ENCODE measurements at places on chromosomes 1 and 21.

DNA sequence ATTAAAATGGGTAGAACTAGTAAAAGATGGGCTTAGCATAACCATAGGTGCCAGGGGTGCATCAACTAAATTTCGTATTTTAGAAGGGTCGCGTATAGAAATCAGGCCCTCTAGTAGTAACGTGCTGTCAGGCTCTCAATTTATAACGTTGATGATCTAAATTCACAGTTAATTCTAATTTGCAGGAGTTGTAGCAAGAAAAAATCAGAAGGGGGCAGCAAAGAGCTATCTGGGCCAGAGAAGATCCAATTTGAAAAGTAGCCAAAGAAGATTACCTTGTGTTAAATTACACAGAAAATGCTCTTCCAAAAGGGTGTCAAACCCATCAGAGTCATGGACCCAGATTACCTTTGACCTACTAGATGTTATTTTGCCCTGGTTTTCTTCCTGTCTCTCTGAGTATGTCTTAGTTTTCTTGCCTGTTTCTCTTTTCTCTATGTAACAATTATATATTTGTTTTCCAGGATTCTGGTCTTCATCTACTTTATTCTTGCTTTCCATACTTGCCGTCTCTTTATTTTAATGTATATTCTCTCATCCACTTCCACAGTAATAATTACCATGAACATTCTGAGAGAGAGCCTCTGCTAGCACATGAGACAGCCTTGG, 1030.9 kb downstream of the AMY1C start:
- DNase-seq, result no peak

DNA sequence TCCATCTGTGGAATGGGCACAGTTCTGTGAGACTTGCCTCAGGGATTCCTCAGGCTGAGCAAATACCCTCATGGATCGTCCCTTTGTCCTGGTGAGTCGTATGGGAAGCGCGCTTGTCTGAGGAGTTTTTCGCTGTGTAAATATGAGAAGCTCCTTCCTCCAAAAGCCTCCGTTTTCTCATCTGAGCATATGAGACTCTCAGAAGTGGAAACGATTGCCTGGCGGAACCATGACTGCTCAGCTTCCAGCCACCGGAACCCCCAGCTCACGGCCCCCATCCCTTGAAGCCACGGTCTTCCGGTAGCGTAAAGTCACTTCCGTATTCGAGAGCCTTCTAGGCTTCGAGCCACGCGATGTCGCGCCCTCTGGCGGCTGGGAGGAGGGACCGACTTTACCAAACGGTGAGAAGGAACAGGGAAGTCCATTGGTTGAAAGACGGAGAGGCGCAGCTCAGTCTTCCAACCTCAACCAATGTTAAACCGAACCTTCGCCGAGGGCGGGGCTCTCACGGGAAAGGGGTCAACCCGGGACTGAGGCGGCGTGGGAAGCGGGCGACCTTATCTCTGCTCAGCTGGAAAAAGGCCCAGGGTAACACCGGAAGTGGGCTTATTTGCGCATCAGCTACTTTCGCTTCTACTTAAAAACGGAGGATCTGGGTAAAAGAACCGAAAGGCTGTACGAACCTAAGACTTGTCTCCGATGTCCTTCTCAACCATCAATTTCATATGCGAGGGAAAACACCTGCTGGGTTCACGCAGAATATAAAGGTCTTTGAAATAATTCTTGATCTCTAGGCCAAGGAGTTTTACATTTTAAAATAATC, 46.3 kb downstream of the AZIN2 start:
- DNase-seq, result peak; percentile 98

DNA sequence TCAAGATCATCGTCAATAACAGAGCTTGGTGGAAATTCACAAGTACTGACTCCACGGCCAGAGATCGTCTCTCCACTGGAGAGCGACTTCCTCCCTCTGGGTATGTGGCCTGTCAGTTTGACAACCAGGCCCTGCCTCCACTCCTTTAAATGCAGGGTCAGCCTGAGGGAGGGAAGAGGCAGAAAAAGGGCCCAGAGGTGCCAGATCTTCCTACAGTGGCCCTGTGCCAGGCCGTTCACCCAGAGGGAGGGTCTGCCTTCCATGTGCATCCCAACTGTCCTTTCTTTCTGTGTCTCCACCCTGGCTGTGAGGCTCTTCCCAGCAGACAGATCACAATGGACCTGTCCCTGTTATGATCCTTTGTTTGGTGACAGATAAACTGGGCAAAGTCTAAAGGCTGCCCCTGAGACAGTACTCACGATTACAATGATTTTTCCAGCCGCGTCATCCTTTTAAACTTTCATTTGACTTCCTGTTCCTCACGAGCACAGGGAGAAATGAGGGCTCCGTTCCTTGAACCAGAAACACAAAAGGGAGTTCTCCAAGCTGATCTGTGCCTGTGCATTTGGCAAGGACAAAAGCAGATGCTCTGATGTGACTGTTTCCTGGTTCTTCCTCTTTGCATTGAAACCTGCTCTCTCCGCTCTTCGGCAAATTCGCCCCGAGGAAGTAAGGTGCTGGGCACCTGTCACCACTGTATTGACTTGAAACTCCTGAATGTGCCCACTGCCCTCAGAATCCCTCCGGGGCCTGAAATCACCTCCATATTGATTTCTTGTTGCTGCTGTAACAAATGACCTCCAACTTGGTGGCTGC, 126.7 kb downstream of the PGBD5 start:
- no peak for DNase-seq

DNA sequence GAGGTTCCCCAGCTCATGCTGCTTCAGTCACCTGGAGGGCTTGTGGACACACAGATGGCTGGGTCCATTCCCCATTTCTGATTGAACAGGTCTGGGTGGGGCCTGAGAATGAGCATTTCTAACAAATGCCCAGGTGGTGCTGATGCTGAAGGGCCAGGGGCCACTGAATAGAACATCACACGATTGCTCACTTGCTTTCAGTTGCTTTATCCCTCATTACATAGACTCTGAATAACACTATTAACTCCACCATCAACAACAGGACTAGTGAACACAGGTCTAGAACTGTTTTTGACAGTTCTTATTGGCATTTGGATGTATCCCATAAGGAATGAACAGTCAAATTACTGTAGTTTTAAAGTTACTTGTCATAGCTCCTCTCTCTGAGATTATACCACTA, 12.1 kb downstream of the TRAPPC10 start:
- DNase-seq, result peak; percentile 44

DNA sequence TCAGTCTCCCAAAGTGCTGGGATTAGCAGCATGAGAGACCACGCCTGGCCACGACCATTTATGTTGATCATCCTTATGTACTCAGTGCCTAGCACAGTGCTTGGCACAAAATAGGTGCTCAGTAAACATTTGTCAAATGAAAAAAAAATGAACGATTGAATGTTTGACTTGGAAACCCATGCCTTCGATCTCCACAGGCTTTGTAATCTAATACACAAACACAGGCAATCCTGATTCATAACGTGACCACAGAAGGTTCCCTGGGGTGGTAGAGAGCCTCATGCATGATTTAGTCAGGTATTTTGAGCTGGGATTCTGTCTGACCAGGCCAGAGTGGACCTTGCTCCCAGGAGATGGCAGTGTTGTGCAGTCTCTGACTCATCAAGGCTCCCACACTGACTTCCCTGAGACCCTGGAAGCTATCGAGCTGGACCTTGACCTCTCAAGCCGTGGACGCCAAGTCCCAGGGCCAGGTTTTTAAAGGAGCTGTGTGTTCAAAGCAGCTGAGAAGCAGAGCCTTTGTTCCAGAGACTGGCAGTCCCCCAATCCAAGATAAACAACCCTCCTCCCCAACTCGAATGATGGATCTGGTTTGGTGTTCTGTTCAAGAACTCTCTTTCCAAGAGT, 81.1 kb downstream of the PGM1 start:
- no peak for DNase-seq

- no peak for DNase-seq
These were observed 40.5 kb upstream of the RBBP5 start for GRCh38 chr1:205162301-205162700.

GRCh38 chr1:204545202-204545601, 29.0 kb downstream of the MDM4 start:
- DNase-seq, result no peak

DNA sequence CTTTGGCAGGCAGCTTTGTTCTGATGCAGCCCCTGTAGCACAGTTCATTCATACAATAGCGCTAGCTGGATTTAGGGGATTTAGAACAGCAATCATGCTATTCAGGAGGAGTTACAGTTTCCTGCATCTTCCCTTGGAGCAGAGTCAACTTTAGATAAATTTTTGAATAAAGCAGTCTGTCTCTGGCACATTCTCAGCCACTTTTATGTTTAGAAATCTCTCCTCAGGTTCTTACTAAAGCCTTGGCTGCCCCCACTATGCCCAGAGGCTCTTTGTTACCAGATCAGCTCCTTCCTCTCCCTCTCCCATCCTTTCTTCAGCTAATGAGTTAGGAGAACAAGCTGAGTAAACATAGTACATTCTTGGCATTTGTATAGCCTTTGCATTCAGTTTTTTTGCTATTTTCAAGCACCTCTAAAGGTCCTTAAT, 17.0 kb upstream of the PIGC start:
- no peak for DNase-seq

DNA sequence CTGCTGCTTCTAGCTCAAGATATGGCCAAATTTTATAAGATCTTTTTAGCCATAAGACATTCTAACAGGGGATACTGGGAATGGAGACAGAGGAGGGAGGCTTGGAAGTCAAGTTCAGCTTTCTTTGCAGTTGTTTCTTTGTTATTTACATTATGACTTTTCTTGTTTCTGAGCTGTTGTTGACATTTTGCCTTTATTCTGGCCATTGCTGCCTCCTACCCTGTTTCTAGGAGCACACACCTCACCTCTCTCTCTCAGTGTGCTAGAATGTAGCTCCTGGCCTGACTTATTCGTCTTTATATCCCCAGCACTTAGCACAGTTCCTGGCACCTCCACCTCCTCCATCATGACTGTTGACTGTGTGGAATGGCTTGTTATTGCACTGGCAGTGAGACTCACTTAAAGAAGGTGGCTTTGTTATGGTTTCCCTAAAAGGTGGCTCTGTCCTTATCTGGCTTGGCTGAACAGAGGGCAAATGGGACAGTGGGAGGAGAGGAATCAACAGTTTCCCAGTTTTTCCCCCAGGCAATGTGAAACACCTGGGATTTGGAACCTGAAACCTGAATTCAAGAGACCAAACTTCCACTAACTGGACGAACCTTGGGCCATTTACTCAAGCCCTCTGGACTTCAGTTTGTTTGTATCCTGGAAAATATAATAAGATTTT, 76.1 kb upstream of the PPP2R5A start:
- DNase-seq, result no peak

- DNase-seq, result no peak
These were observed 7.8 kb upstream of the BCL10 start for GRCh38 chr1:85284202-85284601.

- no peak for DNase-seq
These were observed 732.4 kb downstream of the MATN1 start for GRCh38 chr1:29991025-29991424.

GRCh38 chr1:24486331-24487065, 16.1 kb upstream of the RCAN3 start:
- no peak for DNase-seq

DNA sequence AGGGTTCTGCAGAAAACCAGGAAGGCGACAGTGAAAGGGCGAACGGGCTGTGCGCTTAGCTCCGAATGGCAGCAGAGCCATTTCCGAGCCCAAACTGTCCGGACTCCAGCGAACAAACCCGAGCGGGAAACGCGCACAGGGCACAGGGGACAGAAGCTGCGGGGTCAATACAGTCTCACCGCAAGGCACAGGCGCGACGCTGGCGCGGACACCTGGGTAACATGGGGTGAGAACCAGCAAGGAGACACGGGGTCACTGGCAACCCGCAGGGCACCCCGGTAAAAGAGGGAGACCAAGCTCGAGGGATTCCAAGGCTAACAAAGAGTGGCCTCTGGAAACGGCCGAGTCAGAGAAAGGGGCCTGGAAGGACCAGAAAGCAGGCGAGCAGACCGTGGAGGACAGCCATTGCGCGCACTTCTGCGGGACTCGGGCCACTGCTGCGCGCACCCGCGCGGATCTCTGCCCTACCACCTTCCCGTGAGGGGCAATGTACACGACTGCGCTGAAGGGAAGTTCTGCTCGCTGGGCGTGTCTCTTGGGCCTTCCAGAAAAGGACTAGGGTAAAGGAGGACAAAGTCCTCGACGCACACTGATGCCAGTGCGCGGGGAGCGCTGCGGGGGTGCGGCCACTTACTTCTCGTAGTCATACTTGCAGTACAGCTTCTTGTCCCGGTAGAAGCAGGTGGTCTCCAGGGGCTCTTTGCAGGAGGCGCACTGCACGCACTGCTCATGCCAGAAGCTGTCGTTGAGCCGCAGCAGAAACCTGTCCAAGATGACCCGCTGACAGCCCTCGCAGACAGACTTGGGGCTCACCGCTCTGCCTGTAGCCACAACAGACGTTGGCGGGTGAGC, 3.8 kb downstream of the LMX1A start:
- DNase-seq, result peak; percentile 55

DNA sequence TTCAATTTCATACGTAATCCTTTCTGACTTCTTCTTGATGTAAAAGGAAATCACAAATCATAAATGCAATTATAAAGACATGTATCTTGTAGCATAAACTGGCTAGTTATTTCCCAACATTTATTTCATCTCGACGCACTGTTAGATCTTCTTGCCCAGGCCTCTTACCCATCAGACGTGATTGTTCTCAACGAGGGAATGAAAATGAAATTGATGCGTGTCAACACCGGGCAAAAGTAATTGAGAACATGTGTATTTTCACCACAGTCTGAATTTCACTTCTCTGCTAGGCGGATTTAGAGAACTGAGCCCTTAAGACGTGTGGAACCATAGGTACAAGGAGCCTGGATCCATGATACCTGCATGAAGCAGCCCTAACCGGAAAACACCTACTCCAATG, 519.7 kb downstream of the KCNT2 start:
- DNase-seq, result no peak

DNA sequence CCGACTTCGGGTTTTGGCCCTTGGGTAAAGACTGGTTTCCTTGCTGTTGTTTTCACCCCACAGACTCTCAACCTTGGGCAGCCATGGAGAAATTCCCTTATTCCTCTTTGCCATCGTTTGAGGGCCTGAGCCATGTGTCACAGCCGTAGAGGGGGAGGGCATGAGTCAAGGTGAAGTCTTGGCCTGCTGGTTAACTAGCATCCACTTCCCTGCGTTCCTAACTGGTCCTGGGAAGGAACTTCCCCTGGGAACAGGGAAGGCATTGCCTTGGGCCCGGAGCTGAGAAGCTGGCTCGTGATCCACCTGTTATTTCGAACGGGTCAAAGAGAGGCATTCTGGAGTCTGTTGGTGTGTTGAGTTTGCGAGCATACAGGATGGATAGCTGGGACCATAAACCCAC, 464.9 kb downstream of the CAMTA1 start:
- no peak for DNase-seq

DNA sequence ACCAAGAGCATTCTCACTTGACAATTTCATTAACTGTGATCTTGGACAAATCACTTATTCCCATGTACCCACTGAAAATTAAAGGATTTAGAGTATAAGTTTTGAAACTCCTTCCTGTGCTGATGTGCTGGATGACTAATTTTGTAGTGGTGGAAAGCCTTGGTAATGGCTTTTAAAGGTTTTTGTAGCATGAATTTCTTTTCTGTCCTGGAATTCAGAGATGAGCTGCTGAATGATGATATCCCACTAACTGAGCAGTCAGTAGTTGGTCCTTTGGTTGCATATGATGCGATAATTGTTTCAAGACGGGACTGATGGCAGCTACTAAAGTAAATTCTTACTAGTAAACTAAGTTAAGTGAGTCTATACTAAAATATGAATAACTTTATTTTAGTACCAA, 5.2 kb downstream of the RPL5 start:
- no peak for DNase-seq
